ENCODE measurements at places on chromosomes 2 and 18. TPM values are rescaled to one million over a fixed set of nuclear protein-coding genes. Genes with fewer than 3 reads are reported as not detected.

The DSG1 gene
- total RNA-seq: 0.16 TPM

The AKAIN1 gene
- total RNA-seq: not detected

The TMEM169 gene
- 6.4 TPM for total RNA-seq

The HOXD13 gene
- total RNA-seq: not detected

The MYL1 gene
- total RNA-seq: not detected

The IER3IP1 gene
- 9.4 TPM for total RNA-seq

The CXCR4 gene
- total RNA-seq: 9.6 TPM

The C2orf69 gene
- 15.0 TPM for total RNA-seq

The BCL2L11 gene
- total RNA-seq: 8.8 TPM

The GCKR gene
- total RNA-seq: not detected

The SPEG gene
- total RNA-seq: 26.5 TPM

The SLC25A12 gene
- total RNA-seq: 151 TPM

The EPHA4 gene
- total RNA-seq: 15.7 TPM

The NPPC gene
- 90.4 TPM for total RNA-seq

GRCh38 chr18:8870528-8870927, 165.2 kb downstream of the MTCL1 start:
- no peak overlapping the region for H3K4me3 ChIP-seq
- H3K36me3 ChIP-seq: no peaks in the 10 kb centered on the region
- no peaks in the 10 kb centered on the region for H3K27me3 ChIP-seq
- H3K4me1 ChIP-seq: no peaks in the 10 kb centered on the region
- H3K27ac ChIP-seq: no peak overlapping the region

DNA sequence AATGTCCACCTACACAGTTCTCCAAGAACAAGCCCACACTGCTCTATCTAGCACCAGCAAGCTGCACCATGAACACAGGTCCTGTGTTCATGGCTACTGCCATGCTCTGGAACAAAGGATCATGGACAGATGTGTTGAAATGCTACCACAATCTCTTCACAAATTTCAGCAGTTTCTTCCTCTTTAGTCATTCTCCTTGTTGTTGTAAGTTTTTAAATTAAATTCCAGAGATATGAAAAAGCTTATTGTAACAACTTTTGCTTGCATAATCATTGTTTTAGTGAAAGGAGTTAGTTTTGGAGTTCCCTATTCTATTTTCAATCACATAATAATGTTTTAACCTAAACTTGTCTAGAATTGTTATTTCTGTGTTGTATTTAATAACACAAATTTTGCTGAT, 17.2 kb upstream of the NAPG start:
- H3K4me3 ChIP-seq: no peak overlapping the region
- no peaks in the 10 kb centered on the region for H3K36me3 ChIP-seq
- H3K27ac ChIP-seq: no peak overlapping the region
- H3K4me1 ChIP-seq: no peaks in the 10 kb centered on the region
- DNase-seq: no peak
- no peaks in the 10 kb centered on the region for H3K27me3 ChIP-seq

- H3K4me1 ChIP-seq: no peaks in the 10 kb centered on the region
- DNase-seq: no peak
- H3K27me3 ChIP-seq: no peaks in the 10 kb centered on the region
- H3K36me3 ChIP-seq: no peaks in the 10 kb centered on the region
- no peak overlapping the region for H3K27ac ChIP-seq
Observed at GRCh38 chr2:234375176-234375880, 121.6 kb downstream of the ARL4C start.

- H3K4me1 ChIP-seq: no peaks in the 10 kb centered on the region
- no peak overlapping the region for H3K4me3 ChIP-seq
- no peak for DNase-seq
- no peaks in the 10 kb centered on the region for H3K36me3 ChIP-seq
Observed at GRCh38 chr2:23200787-23201114, 184.2 kb upstream of the KLHL29 start.

- no peak overlapping the region for H3K4me3 ChIP-seq
- no peaks in the 10 kb centered on the region for H3K36me3 ChIP-seq
- no peaks in the 10 kb centered on the region for H3K27me3 ChIP-seq
- DNase-seq: no peak
Observed at GRCh38 chr2:133490411-133490980, 77.8 kb downstream of the NCKAP5 start.

- H3K36me3 ChIP-seq: no peaks in the 10 kb centered on the region
- H3K4me3 ChIP-seq: no peak overlapping the region
- no peaks in the 10 kb centered on the region for H3K27me3 ChIP-seq
- peaks cover 3% of the 10 kb centered on the region for H3K4me1 ChIP-seq
- no peak overlapping the region for H3K27ac ChIP-seq
Observed at GRCh38 chr18:6941996-6942395, 175.6 kb downstream of the LAMA1 start.

- H3K36me3 ChIP-seq: no peaks in the 10 kb centered on the region
- H3K27ac ChIP-seq: no peak overlapping the region
- no peaks in the 10 kb centered on the region for H3K4me1 ChIP-seq
Observed at GRCh38 chr18:48238206-48238605, 171.0 kb downstream of the ZBTB7C start.

GRCh38 chr18:51123481-51123880, 74.0 kb downstream of the MEX3C start:
- DNase-seq: no peak
- H3K27me3 ChIP-seq: no peaks in the 10 kb centered on the region
- H3K4me1 ChIP-seq: no peaks in the 10 kb centered on the region
- no peak overlapping the region for H3K27ac ChIP-seq

DNA sequence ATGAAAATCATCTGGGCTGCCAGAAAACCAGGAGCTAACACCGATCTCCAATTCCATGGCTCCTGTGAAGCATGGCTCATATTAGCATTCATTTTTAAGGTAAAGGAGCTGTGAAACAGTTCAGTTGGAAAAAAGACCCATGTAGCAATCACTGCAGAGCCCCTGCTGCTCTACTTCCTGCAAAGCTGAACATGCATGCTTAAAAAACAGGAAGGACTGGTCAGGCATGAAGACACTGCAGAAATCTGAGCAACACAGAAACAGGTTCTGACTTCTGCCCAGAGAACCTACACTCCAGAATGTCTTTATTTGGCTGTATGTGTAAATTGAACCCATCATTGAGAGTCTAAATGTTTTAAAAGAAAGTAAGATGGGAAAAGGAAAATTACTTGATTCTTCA, 950.6 kb downstream of the DCDC2C start:
- no peak overlapping the region for H3K27ac ChIP-seq
- H3K36me3 ChIP-seq: no peaks in the 10 kb centered on the region
- DNase-seq: no peak
- no peaks in the 10 kb centered on the region for H3K27me3 ChIP-seq

GRCh38 chr18:48333563-48333962, 75.6 kb downstream of the ZBTB7C start:
- no peaks in the 10 kb centered on the region for H3K36me3 ChIP-seq
- H3K27ac ChIP-seq: no peak overlapping the region
- no peaks in the 10 kb centered on the region for H3K4me1 ChIP-seq
- no peaks in the 10 kb centered on the region for H3K27me3 ChIP-seq
- no peak overlapping the region for H3K4me3 ChIP-seq

DNA sequence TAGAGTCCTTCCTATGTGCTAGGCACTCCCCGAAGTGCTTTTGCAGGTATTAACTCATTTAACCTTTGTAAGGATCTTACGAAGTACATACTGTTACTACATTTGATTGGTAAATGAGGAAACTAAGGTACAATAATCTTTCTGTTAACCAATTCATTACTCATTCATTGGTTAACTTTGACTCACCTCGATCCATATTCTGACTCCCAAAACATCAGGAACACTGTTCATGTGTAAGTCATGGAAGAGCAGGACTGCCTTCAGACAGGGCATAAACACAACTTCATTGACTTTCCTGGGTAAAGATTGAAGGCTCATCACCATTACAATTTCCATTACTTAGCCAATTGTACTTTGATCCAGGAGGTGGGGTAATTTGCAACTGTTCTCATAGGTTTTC, 40.6 kb downstream of the NAPG start:
- H3K4me3 ChIP-seq: no peak overlapping the region
- H3K4me1 ChIP-seq: no peaks in the 10 kb centered on the region
- H3K27me3 ChIP-seq: no peaks in the 10 kb centered on the region
- no peaks in the 10 kb centered on the region for H3K36me3 ChIP-seq

- H3K4me3 ChIP-seq: no peak overlapping the region
- no peaks in the 10 kb centered on the region for H3K36me3 ChIP-seq
- H3K4me1 ChIP-seq: peaks cover under 1% of the 10 kb centered on the region
- H3K27me3 ChIP-seq: no peaks in the 10 kb centered on the region
- peak; percentile 17 for DNase-seq
Observed at GRCh38 chr2:127231130-127231865, 11.2 kb upstream of the CYP27C1 start.

- H3K27me3 ChIP-seq: no peaks in the 10 kb centered on the region
- H3K4me3 ChIP-seq: no peak overlapping the region
- no peak for DNase-seq
- H3K27ac ChIP-seq: no peak overlapping the region
- no peaks in the 10 kb centered on the region for H3K36me3 ChIP-seq
- H3K4me1 ChIP-seq: no peaks in the 10 kb centered on the region
Observed at GRCh38 chr2:79700651-79701050, 187.8 kb downstream of the CTNNA2 start.

GRCh38 chr2:174667250-174667860, 69.8 kb upstream of the WIPF1 start:
- DNase-seq: no peak
- peaks cover 21% of the 10 kb centered on the region for H3K4me1 ChIP-seq
- peak overlapping the region; percentile 15 for H3K27ac ChIP-seq
- H3K4me3 ChIP-seq: no peak overlapping the region
- H3K27me3 ChIP-seq: no peaks in the 10 kb centered on the region
- H3K36me3 ChIP-seq: no peaks in the 10 kb centered on the region

DNA sequence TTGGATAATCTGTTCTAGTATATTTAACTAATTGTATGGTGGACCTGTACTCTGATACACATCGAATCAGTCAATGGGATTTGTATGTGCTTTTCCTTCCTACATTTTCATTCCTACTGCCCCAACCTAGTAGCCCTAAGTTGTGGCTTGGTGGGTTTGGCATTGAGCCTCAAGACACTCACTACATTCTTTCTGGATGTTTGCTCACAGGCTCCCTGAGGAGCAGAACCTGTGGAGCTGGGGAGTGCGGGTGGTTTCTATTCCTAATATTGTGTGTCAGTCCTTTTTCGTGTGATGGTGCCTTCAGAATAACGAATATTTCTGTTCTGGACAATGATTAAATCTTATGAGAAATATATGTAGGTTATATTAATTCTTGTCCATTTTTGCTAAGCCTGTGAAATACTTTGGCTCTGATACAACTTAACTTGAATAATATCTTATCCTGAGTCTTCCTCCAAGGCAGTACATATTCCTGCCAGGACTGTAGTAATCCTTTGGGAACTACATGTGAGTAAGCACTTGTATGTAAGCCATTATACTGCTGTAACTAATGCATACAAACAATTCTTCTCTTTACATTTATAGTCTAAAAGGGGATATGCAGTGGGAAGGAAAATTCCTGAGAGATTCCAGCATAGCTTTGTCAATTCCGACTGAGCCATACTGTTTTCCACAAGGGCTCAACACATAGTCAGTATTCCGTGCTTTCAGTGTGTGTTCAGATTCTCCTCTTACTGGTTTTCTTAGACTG, 150.6 kb downstream of the AGPS start:
- no peaks in the 10 kb centered on the region for H3K36me3 ChIP-seq
- no peak overlapping the region for H3K27ac ChIP-seq
- no peak overlapping the region for H3K4me3 ChIP-seq
- no peaks in the 10 kb centered on the region for H3K27me3 ChIP-seq

- no peaks in the 10 kb centered on the region for H3K27me3 ChIP-seq
- H3K4me1 ChIP-seq: no peaks in the 10 kb centered on the region
- no peak overlapping the region for H3K27ac ChIP-seq
Observed at GRCh38 chr18:68402784-68403183, 312.1 kb downstream of the TMX3 start.

DNA sequence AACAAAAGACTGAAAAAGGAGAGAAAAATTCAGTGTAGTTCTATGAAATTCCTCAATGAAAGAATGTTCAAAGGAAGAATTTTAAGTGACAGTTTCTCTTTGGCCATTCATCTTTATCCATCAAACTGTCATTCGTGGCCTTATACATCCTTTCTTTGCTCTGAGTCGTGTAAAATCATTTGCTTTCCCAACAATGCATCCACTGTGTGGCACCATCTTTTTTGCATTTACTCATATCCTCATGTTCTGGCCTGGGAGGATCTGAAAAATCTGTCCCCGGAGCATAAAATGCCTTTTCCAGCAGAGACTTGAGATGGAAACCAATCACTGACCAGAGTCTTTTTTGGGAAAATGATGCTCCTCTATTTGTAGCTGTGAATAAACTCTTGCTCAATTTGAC, 240.3 kb upstream of the ETAA1 start:
- no peak overlapping the region for H3K27ac ChIP-seq
- no peaks in the 10 kb centered on the region for H3K27me3 ChIP-seq
- no peak for DNase-seq
- H3K4me1 ChIP-seq: no peaks in the 10 kb centered on the region

- H3K27me3 ChIP-seq: no peaks in the 10 kb centered on the region
- H3K36me3 ChIP-seq: no peaks in the 10 kb centered on the region
- no peak overlapping the region for H3K4me3 ChIP-seq
- no peak overlapping the region for H3K27ac ChIP-seq
Observed at GRCh38 chr2:166675553-166675952, 181.5 kb upstream of the SCN7A start.

DNA sequence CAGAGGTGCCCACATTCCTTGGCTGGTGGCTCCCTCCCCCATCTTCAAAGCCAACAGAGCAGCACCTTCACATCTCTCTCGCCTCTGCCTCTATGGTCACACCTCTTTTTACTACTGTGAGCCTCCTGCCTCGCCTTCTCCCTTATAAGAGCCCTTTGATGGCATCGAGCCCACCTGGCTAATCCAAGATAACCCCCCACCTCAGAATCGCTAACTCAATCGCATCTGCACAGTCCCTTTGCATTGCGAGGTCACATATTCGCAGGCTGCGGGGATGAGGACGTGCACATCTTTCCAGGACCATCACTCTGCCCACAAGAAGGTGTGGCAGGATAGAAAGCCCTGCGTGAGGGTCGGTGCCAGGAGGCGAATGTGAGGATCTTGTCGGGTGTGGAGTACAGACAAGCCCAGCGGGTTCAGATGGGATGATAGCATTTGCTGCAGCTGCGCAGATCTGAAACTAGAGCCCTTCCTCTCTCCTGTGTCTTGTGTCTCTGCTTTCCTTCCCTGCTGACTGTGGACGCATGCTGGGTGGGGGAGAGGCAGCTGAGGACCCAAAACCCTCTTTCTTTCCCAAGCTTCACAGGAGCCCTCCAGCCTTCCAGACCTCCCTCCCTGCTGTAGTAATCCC, 148.3 kb upstream of the HDAC4 start:
- H3K27me3 ChIP-seq: no peaks in the 10 kb centered on the region
- H3K4me1 ChIP-seq: no peaks in the 10 kb centered on the region
- no peak for DNase-seq
- H3K4me3 ChIP-seq: no peak overlapping the region
- no peaks in the 10 kb centered on the region for H3K36me3 ChIP-seq
- no peak overlapping the region for H3K27ac ChIP-seq

- H3K4me3 ChIP-seq: no peak overlapping the region
- H3K36me3 ChIP-seq: no peaks in the 10 kb centered on the region
- no peaks in the 10 kb centered on the region for H3K4me1 ChIP-seq
- no peak for DNase-seq
Observed at GRCh38 chr2:182521453-182522404, 94.9 kb upstream of the PDE1A start.

GRCh38 chr2:113284476-113284875, 5.8 kb upstream of the PAX8 start:
- H3K27me3 ChIP-seq: no peaks in the 10 kb centered on the region
- H3K4me3 ChIP-seq: no peak overlapping the region
- no peaks in the 10 kb centered on the region for H3K36me3 ChIP-seq
- peaks cover 32% of the 10 kb centered on the region for H3K4me1 ChIP-seq

- H3K4me3 ChIP-seq: no peak overlapping the region
- no peaks in the 10 kb centered on the region for H3K4me1 ChIP-seq
- no peak overlapping the region for H3K27ac ChIP-seq
Observed at GRCh38 chr2:147045113-147045512, 799.7 kb upstream of the ACVR2A start.

All from transverse colon (tissue), 4 donors.